ENCODE measurements at places on chromosomes 7 and 10. TPM values are rescaled to one million over a fixed set of nuclear protein-coding genes. Genes with fewer than 3 reads are reported as not detected.

GRID1 gene
- 3.5 TPM for total RNA-seq

SYT15 gene
- total RNA-seq = 2.5 TPM

HECW1 gene
- total RNA-seq = 0.13 TPM

EVX1 gene
- total RNA-seq = not detected

TMEM176A gene
- total RNA-seq = 47.7 TPM

DNAJC12 gene
- 1.3 TPM for total RNA-seq

PRPS1L1 gene
- total RNA-seq = not detected

CPED1 gene
- 24.9 TPM for total RNA-seq

GNA12 gene
- 28.0 TPM for total RNA-seq

C10orf95 gene
- not detected for total RNA-seq

TMEM213 gene
- total RNA-seq = not detected

DNA sequence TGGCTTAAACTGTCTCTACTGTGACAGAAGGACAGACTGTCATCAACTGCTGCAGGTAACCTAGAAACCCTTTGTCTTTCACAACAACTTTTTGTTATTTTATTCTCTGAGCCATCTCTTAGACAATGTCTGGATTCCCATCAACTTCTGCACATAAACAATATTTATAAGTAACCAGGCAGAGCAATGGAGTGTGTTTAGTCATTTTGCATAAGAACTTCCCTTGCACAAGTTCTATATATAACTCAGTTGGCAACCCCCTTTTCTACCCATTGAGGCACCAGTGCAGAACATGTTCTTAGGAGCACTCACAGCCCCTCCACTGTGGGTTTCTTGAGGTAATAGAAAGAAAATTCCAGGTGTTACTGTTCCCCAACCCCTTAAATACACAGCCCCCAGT lies 65.0 kb upstream of the IL6 start:
- no peak for DNase-seq

GRCh38 chr10:44306762-44307161 lies 78.1 kb downstream of the CXCL12 start:
- no peak for DNase-seq

DNA sequence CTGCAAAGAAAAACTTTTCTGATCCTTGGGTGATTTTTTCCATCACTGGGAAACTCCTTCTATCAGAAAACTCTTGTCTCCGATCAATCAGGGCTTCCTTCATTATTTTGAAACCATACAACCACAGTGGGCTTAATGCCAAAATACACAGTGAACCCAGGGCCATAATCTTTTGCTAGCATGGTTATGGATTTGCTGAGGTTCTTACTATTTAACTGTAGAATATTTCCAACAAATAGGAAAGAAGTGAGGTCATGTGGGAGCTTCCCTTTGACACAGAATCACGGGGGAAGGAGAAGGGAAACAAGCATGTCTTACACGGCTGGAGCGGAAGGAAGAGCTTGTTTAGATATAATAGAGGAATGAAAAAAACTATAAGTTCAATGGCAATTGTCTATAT lies 1241.7 kb downstream of the REEP3 start:
- no peak for DNase-seq

DNA sequence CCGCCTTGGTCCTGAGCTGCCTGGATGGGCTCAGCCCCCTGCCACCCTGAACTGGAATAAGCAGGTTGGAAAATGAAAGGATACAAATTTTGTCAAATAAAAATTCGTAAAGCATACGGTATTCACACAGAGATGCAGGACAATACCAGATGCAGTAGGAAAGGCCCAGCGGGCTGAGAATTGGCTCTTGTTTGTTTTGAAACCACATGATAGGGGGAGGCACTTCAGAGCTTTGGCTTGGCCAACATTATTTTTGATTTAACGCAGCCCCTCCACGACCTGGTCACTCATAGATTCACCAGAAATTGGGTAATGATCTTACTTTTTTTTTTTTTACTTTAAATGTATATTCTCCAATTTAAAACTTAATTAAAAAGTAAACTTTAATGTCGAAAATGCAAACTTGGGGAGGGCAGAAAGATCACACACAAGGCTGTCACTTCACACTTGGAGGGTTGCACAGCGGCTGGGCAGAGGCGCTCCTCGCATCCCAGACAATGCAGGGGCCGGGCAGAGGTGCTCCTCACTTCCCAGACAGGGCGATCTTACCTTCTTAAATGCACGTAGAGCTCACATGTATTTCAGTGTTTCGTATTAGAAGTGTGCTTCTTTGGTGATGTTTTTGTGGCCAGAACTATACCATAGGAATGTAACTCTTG lies 17.8 kb upstream of the INSIG1 start:
- no peak for DNase-seq

- DNase-seq = no peak
Observed at GRCh38 chr7:71835056-71835455, 577.1 kb downstream of the CALN1 start.

- DNase-seq = no peak
Observed at GRCh38 chr10:62959553-62959952, 143.4 kb upstream of the EGR2 start.

DNA sequence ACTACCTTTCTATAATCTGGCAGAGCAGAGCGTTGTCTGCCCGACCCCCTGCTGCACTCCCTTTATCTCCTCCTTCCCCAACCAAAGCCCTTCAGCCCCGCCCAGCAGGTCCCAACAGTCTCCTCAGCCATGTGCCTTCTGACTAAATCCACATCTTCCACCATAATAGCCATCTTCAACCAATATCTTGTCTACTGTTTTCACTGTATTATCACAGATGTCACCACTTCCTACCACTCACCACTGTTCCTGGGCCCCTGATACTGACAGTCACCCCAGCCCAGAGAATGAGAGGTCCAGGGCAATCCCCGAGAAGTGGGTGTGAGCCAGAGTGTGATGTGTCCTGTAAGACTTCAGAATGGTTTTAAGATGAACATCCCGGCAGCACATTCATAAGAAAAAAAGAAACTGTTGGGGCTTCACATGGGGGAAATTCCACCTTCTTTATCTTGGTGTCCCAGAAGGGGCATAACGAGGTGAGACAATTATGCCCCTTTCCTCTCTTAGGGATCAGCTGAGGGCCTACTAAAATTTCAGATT lies 25.3 kb downstream of the CCDC6 start:
- DNase-seq = no peak

DNA sequence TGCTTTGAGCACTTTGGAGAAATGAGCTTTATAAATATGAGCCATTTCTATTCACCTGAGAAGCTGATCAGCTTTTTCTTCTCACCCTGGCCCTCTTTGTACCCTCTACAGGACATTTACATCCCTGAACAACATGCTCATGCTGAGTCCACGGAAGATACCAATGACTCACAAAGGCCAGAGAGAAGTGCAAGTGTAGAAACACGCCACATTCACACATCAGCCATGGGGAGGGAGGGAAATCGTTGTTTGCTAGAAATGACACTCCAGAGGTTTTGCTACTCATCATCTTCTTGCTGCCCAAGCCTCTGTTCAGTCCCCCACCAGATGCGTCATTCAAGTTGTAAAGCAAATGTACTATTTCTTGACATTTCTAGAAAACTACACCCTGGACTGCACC lies 2.8 kb upstream of the UCN3 start:
- DNase-seq = no peak

- DNase-seq = no peak
Observed at GRCh38 chr7:20980232-20980631, 193.5 kb upstream of the SP8 start.

- no peak for DNase-seq
Observed at GRCh38 chr7:151249732-151250072, 1.2 kb upstream of the SMARCD3 start.

- DNase-seq = no peak
Observed at GRCh38 chr7:116661865-116662264, 10.1 kb upstream of the MET start.

DNA sequence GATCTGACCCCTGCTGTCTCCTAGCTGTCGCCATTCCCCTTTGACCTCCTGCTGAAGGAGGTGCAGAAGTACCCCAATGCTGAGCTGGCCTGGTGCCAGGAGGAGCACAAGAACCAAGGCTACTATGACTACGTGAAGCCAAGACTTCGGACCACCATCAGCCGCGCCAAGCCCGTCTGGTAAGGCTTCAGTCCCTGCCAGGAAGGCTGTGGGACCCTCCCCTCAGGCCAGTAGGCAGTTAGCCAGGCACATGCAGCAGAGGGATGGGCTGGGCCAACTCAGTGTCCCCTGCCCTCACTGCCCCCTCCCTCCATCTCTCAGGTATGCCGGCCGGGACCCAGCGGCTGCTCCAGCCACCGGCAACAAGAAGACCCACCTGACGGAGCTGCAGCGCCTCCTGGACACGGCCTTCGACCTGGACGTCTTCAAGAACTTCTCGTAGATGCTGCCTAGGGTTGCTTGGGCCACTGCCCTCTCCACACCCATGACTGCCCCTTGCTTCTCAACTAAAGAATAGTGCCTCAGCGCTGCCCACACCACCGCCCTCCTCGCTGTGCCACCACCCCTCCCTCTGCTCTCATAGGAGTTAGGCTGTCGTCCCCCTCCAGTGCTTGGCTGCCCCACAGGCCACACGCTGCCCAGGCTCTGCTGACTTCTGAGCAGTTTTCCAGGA lies 41.0 kb upstream of the ZMIZ2 start:
- no peak for DNase-seq

- DNase-seq = no peak
Observed at GRCh38 chr10:133090101-133090500, 2.4 kb downstream of the ADGRA1 start.

DNA sequence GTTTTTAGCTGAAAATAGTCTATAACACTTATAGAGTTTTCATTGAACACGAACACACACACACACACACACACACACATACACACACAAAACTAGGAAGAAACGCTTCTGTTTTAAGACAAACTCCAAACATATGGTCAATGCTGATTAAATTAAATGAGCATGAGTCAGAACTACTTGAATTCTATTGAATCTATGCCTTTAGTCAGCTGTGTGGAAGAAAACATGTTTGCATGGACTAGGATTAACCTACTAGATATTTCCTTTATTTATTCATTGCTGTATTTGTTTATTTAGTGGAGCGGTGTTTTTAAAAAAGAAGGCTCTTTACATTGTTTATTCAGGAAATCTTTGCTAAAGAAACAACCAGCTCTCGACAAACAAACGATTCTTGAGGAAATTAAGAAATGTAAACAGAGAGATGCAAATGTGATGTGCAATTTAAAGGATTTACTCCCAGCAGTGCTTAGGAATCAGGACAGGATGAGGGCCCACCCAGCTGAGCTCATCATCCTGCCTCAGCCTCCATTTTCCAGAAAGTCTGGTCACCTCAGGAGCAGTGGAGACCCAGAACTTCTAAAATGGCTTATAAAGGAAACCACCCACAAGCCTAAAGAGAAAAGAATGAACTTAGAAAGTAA lies 83.2 kb downstream of the PDE1C start:
- DNase-seq = no peak

GRCh38 chr7:82414389-82414788 lies 29.2 kb downstream of the CACNA2D1 start:
- DNase-seq = no peak

GRCh38 chr10:4094751-4095150 lies 309.7 kb upstream of the KLF6 start:
- no peak for DNase-seq

DNA sequence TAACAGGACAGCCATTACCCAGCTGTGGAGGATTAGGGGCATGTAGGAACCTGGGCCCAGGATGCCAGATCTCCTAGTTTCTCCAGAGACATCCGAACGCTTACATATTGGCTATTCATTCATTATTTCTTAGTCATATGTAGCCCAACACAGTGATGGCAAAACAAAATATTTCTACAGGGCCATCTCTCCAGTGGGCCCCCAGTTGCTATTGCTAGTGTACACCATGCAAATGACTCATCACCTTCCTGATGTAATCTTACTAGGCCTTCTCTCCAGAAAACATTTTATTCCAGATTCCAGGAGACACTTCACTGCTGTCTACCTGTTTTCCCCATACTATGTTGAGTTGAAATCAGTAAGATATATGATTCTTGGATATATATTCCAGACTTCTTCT lies 201.7 kb downstream of the PLXDC2 start:
- DNase-seq = no peak

DNA sequence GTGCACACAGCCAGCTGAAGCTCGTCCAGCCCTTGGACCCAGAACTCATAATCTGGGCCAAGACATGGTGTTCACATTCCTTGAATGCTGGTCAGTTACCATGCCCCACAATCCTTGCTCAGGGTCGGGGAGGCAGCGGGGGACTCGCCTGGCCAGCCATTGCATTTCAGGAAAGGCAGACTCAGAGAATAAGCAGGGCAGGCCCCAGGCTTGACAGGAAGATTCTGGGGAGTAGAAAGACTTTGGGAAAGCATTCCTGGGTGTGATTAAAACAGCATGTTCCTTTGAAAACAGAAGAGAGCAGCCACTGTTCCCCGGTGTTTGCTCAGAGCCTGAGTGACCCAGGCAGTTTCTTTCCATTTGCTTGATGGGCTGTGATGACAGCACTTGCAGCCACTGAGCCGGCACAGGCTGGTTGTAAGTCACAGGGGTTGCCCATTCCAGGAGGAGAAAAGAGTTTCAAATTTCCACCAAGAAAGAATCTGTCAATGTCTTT lies 473.7 kb downstream of the TYW1 start:
- no peak for DNase-seq

GRCh38 chr7:80648031-80648600 lies 9.7 kb downstream of the CD36 start:
- DNase-seq = no peak

GRCh38 chr7:102413611-102414010 lies 17.4 kb downstream of the PRKRIP1 start:
- no peak for DNase-seq

DNA sequence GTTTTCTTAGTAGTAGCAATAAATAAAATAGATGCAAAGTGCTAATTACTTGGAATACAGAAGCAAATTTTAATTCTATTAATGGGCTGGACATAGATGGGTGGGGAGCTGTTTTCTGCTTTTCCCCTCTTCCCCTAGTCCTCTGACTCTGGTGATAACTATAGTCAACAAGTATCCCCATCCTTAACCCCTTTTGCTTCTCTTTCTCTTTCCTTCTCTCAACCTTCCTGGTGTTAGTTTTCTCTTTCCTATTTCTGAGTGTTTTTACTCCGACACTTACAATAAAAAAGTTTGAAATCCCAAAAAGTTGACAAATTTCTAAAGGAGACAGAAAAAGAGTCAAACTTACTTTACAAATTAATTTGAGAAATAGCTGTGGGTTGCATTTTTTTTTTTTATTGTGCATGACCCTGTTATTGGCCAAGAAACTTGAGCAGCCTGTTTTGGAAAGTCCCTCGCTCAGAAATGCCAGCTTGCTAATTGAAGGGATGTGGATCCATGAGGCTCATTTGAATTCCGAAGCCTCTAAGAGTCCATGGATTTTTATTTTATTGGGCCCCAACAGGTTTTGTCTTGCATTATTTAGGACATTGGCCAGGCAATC lies 2.4 kb downstream of the FAS start:
- no peak for DNase-seq

GRCh38 chr10:101682172-101682825 lies 12.7 kb downstream of the FBXW4 start:
- DNase-seq = no peak

- DNase-seq = no peak
Observed at GRCh38 chr10:69567920-69568319, 5.3 kb downstream of the NEUROG3 start.

GRCh38 chr10:58919927-58920654 lies 256.4 kb upstream of the PHYHIPL start:
- no peak for DNase-seq

GRCh38 chr10:114550756-114551635 lies 107.1 kb downstream of the ABLIM1 start:
- no peak for DNase-seq

- DNase-seq = no peak
Observed at GRCh38 chr10:22931948-22932347, 4.1 kb downstream of the ARMC3 start.

Data from omental fat pad (tissue), 4 donors.